ENCODE measurements at places on chromosomes 16 and 17.

- DNase-seq, result peak; percentile 73
Observed at GRCh38 chr16:24685539-24686432, 43.7 kb upstream of the TNRC6A start.

DNA sequence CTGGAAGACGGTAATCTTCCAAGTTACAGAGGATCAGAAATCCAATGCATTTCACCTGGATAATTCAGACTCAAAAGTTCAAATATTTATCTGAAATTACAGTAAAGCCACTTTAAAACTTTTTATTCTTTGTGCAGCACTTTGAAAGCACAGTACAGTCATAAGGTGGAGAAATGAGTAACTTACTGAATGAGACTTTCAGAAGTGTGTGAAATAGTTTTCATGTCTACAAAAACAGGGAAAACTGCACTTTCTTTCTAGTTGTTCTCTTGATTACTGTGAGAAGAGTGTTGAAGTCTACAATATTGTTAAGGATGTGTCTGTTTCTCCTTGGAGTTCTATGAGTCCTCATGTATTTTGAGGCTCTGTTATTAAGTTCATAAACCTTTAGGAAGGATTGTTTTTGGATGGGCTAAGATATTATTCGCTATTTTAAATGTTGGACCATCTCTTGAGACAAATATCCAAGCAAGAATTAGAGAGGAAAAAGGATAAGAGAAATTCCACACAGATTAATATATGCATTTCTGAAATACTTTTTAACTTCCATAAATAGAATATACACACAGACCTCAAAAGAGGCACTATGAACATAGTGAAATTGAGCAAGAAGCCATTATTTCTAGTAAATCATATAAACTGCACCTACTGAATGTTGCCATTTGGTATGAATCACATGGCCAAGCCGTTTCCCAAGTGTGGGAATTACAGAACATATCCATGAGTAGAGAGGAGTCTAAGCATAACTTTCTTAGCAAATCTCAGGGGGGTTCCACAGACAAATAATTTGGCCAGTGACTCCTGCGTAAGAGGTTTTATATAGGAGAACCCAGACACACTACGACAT lies 83.6 kb upstream of the PLEKHM1 start:
- DNase-seq, result peak; percentile 59

DNA sequence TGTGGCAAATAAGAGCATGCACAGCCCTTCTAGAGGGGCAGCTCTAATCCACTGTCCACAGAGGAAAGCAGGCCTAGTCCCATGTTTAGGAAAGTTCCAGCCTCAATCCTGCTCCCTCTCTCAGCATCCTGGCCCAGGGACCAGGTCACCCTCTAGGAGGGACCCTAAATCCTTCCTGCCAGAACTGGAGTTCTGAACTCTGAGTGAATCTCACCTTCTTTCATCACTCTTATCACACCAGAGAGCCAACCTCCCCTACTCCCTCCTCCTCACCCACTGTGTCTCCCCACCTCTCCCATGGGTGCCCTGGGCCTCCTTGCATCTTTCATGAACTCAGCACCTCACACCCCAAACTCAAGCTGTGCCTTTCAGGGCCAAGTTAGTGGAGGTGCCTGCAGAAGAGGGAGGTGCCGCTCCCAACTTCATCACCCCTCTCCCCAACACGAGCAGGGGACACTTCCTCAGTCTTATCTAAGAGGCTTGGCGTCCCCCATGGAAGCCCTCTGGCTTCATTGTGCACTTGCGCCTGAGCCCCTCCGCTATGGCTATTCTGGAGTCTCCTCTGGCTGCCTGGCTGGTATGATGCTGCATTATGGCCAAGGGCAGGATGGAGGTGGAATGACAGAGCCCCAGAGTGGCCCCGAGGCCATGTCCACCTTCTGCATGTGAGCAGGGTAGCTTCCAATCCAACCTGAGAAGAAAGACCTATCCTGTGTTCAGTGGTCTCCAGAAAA lies 31.7 kb downstream of the PIK3R6 start:
- no peak for DNase-seq

GRCh38 chr17:39899215-39899614 lies 19.2 kb downstream of the GSDMB start:
- no peak for DNase-seq

- no peak for DNase-seq
Observed at GRCh38 chr16:83137894-83138293, 511.1 kb downstream of the CDH13 start.

GRCh38 chr17:5583426-5584382 lies 605 bp downstream of the NLRP1 start:
- DNase-seq, result no peak

DNA sequence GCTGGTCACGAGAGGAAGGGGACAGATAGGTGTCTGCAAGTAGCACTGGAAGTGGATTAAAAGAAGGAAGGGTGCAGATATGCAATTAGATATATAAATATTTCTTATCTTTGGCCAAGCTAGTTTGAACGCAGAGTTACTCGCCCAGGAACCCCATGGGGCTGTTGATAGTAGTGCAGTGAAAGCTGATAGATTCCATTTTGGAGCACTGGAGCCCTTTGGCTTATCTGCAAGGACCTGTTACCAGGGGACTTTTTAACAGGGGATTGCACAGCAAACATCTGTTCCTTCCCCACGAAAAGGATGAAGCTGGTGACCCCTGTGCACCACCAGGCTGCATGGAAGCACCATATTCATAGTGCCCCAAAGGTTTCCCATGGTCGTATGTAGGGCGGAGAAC lies 218.7 kb downstream of the SHISA9 start:
- DNase-seq, result no peak

DNA sequence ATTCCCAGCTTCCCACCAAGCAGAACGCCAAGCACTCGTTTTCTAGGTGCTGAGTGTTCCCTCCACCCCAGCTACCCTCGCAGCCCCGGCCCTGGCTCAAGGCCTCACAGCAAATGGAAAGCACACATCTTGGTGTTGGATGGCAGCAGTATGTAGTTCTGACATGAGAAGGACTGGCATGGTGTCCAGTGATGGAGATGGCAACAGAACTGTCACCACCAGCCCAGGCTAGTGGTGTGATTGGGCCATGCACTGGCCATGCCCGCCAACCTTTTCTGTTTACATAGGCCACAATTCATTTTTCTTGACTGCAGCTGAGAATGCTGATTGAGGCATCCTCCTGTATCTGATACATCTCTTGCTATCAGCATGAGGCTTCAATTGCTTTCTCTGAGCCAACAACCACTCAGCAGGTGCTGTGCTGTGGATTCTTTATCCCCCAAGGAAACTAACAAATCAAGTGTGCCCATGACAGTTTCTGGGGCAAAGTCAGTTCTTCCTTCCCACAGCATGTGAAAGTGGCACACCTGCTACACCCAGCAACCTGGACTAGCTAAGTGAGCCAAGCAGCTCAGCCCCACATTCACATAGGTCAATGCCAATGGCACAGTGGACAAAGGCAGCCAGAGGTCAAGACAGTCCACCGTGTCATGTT lies 3.8 kb downstream of the SLC12A4 start:
- no peak for DNase-seq

DNA sequence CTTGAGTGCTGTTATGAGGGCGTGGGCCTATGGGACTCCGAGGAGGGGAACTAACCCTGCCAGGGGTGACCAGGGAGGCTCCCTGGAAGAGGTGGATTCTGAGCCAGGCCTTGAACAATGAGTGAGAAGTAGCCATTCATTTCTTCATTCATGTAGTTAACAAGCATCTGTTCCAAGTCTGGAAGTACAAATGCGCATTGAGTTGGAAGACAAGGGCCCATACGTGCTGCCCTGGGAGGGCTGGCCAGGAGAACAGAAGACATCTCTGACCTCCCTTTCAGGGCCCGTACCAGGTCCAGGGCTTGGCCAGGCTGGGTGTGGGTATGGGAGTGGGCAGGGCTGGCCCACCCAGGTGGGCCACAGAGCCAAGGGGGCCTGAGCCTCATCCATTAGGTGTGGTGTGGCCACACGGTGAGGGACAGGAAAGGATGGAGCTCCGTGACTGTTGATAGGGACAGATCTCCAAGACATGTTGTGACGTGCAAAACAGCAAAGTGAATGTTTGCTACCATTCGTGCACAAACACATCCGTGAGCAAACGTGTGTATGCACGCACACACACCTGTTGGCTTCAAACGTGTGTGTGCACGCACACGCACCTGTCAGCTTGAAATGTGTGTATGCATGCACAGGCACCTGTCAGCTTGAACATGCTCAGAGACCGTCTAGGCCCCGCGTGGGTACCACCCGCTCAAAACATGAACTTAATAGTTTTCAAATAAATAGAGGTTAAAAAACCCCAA lies 46.8 kb downstream of the ZDHHC7 start:
- DNase-seq, result no peak

- no peak for DNase-seq
Observed at GRCh38 chr17:40538936-40539705, 26.2 kb downstream of the CCR7 start.

GRCh38 chr16:8258523-8258922 lies 331.8 kb downstream of the TMEM114 start:
- no peak for DNase-seq

DNA sequence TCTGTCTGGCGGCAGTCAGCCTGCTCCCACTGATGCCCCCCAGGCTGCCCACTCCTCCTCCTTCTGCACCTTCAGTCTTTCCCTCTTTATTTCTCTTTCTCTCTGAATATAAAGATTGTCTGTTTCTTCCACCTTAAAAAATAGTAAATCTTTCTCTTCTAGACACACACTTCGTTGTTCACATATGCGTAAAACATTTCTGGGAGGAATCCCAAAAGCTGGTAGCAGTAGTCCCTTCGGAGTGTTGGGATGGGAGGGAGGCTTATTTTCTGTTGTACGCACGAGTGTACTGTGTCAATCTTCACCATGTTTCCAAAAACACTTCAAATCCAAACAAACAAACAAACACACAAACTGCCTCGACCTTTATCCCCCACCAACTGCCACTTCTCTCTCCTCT lies 9.9 kb downstream of the OSBPL7 start:
- DNase-seq, result no peak

DNA sequence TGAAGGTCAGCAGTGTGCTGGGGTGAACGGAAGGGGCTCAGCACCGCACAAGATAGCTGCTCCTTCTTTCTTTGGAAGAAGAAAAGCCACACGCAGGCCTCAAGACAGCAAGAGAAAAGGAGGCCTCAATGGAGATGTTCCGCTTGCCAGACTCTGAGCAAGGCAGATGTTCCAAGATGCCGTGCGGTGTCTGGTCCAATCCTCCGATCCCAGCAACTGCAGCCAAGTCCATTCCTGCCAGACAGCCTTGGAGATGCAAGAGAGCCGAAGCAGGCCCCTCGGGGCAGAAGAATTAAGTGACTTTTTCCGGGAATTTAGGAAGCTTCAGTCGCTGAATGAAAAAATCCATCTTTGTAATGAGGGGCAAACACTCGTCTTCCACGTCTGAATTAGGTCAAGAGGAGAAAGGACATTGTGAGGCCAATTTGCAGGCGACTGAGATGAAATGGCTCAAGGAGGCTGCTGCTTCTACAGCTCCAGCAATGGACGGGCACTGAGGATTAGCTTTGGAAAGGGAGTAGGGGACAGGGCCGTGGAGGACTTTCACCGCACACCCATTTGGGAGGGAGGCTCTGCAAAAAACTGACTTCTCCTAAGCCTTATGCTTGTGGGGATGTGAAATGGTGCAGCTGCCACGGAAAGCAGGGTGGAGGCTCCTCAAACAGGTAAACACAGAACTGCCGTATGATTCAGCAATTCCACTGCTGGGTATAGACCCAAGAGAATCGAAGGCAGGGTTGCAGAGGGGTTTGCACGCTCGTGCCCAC lies 44.7 kb downstream of the RPH3AL start:
- DNase-seq, result no peak

DNA sequence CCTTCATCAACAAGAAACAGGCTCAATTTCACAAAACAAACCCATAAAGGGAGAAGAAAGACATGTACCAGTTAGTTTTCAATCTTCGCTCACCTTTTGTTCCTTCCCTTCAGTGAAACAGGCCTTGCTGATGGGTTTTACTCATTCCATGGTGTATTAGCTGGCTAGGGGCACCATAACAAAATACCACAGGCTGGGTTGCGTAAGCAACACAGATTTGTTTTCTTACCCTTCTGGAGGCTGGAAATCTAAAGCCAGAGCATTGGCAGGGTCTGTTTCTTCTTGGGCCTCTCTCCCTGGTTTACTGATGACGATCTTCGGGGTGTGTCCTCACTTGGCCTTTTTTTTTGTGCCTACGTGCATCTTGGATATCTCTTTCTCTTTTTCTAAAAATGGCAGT lies 383.4 kb upstream of the RBFOX1 start:
- DNase-seq, result no peak

- DNase-seq, result no peak
Observed at GRCh38 chr17:17028878-17029535, 13.2 kb upstream of the MPRIP start.

DNA sequence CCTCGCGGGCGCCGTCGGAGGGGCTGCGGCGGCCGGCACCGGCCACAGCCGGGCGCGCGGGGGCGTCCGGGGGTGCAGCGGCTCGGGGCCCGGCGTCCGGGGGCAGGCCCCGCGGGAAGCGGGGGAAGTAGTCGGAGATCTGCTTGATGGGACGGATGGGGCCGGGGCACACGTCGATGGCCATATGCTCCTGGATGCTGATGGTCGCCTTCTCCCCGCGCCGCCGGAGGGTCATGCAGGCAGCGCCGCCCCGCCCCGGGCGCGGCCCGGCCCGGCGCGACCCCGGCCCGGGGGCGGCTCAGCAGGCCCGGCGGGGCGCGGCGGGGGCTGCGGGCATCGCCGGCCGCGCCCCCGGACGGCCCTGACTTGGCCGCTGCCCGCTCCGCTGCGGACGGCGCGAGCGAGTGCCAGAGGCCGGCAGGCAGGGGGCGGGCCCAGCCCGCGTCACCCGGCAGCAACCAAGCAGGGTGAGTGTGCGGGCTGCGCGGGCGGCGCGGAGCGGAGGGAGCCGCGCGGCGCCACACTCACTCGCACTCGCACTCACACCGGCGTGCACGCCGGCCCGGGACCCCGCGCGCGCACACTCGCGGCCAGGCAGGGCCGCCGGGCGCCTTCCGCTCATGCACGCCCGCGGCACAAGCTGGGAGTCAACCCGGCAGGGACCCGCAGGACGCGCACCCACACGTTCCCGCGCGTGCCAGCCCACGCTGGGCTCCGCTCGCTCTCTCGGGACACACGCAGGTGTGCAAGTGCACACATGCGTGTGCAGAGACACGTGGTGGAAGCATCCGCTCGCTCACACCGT lies at the start of gene DOC2B:
TSS of gene DOC2B (minus strand) at position 406 of the 805 bp plus-strand sequence. CDS start at position 235, 171 bp downstream.
- no peak for DNase-seq

DNA sequence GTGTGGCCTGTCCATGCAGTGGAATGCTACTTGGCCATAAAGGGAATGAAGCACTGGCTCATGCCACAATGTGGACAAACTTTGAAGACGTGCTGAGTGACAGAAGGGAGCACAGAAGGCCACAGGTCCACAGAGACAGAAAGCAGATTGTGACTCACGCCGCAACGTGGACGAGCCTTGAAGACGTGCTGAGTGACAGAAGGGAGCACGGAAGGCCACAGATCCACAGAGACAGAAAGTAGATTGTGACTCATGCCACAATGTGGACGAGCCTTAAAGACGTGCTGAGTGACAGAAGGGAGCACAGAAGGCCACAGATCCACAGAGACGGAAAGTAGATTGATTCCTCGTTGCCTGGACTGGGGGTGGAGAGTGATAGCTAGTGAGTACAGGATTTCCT lies 19.2 kb downstream of the ZC3H18 start:
- no peak for DNase-seq

GRCh38 chr16:72901000-72901627 lies 146.8 kb downstream of the ZFHX3 start:
- no peak for DNase-seq
